NCI-H69 (cell line): ENCODE measurements at places on chromosomes 3 and 15.
A peak's percentile ranks its signal among the peaks of the same experiment; 100 is the strongest.

GRCh38 chr3:148648685-148649352, 48.9 kb upstream of the AGTR1 start:
- DNase-seq = no peak

DNA sequence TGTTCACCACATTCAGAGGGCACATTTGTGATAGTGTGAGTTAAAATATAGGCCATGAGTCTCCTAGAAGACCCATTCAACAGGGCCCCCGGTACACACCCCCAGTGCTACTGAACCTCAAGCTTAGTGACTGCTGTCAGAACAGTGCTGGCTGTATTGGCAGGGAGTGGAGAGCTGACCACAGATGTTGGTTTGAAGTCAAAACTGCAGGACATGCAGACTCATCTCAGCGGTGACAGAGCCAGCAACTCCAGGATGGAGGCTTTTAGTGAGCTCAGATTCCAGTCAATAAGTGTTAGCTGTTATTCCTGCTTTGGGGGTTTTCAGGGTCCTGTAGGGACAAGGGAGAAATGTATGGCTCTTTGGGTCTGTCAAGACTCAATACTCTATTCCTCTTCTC, 29.1 kb downstream of the PRR20G start:
- no peak for DNase-seq

DNA sequence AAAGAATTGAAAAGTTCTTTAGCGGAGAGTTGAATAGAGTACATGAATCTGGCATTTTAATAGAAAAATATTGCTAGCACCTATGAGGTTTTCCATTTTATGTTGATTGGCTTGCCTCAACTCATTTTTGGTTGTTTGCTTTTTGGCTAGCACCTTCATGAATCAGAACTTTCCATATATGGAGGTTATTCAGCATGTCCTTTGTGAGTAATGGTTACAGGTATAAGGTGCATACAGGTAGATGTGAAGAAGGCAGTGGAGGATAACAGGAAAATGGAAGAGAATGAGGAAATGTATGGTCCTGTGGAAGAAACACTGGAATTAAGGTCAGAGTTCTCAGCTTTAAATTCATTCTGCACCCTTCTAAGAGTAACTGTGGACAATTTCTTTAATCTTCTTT, 98.1 kb upstream of the GBE1 start:
- DNase-seq = no peak

DNA sequence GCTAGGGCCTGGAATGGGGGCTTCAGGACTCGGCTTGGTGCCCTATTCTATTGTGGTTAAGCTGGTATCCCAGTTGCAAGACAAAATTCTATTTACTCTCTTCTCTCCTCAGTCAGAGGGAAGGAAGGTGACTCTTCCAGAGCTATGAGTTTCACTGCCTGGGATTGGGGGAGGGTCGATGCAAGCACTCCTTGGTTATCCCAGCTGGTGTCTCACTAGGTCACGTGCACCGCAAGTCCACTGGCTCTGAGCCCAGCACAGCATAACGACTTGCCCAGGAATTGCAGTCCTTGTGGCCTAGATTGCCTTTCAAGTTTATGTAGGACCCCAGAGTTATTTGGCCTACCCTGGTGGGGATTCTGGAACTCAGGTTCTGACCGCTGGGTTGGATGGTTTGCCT, 958.8 kb downstream of the IGSF11 start:
- no peak for DNase-seq

DNA sequence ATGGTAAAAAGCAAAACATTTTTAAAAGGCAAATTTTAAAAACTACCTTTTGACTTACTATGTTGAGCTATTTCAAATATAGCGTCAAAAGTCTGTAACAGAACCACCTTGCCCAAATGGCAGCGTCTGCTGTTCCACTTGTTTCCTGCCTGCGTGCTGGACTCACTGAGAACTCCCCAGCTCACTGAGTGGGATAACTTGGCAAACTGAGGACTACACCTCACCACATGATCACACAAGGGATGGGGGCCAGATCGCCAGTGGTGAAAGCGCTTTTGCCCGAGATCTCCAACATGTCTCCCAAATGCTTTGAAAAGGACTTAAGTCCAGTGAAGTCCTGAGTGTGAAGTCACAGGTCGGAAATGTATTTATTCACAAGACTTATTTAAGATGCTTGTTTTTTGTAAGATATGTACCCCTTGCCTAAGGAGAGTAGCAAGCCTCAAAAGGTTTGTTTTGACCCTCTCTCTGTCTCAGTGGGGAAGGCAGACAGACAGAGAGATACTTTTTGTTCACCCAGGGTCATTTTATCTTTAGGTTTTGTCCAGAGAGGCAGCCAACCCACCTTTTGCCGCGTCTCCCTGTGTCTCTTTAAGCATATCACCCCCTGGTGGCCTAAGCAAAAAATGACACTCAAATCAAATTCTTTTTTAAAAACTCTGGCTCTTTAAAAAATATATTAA, 192.6 kb downstream of the PDZRN3 start:
- DNase-seq = peak; percentile 71

- no peak for DNase-seq
Measured at GRCh38 chr15:90036343-90036742, 35.2 kb downstream of the ZNF710 start.

GRCh38 chr15:32843219-32843815, 125.5 kb downstream of the GREM1 start:
- DNase-seq = peak; percentile 35

DNA sequence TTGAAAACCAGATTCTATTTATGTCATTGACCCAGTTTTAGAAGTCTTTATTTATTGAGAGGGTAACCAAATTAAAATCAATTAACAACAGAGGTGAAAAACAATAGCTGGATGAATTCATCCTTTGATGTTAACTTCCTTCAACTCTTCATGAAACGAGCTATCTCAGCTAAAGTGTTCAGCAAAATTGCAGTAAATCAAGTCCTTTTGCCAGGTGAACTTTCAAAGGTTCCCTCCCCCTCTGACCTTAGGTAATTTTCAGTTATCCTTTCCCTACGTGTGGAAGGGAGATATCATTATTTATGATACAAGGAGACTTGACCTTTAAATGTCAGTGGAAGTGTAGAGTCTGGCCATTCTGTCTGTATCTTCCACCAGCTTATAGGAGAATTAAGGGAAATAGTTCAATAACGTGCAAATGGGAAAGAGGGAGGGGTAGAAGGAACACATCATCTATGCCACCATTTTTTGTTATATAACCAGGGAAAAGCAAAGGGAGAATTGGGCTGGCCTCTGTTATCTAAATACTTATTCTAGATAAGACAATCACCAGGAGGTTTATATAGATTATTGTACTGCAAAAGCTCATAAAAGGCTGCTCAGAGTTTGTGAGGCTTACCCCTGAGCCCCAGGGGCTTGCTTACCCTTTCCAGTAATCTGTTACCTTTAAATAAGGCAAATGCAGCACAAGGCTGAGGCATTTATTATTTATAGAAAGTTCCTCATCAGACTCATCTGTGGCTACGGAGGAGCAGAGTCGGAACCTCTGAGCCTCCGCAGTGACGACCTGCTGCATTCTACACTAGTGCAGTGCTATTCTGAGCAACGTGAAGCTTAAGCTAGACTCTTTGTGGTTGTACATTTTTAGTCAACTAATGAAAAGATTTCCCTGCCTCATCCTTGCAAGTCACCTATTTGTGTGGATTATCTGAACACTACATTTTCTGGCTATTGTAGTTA, 97.7 kb upstream of the ZBED2 start:
- DNase-seq = peak; percentile 5

DNA sequence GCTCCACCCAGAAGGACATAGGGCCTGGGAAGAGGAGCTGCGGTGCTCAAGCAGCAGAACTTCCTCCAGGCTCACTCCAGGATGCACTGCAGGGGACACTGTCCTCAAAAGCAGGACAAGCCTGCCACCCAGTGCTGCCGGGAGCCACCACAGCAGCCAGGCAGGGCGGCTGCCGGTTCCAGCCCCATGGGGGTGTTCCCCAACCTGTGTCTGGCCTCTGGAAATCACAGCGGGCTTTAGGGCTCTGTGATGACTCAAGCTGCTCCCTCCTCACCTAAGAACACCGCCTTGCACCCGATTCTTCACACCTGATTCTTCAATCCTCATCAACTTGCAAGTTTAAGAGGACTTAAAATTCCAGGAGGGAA, 71.9 kb upstream of the SLC6A11 start:
- DNase-seq = peak; percentile 6

GRCh38 chr3:8237893-8238292, 263.7 kb upstream of the LMCD1 start:
- no peak for DNase-seq

DNA sequence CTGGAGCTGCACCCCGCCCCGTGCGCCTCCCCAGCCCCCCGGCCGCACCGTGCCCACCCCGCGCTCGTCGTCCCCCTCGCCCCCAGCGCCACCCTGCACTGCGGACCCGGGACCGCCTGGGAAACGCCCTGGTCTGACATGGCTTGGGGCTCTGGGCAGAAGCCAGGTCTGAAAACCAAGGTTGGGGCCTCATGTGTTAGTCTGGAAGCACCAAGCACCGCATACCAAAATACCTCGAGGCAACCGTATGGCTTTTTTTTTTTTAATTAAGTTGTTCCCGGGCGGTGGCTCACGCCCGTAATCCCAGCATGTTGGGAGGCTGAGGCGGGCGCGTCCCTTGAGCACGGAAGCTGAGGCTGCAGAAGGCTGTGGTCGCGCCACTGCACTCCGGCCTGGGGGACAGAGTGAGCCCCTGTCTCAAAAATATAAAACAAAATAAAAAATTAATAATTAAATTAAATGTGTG, 91.5 kb upstream of the CHD2 start:
- peak; percentile 77 for DNase-seq

GRCh38 chr3:135157045-135157740, 362.1 kb downstream of the EPHB1 start:
- no peak for DNase-seq

- no peak for DNase-seq
Measured at GRCh38 chr15:29348336-29348914, 78.8 kb upstream of the NSMCE3 start.

GRCh38 chr15:74040109-74040850, 42.1 kb downstream of the GOLGA6A start:
- DNase-seq = peak; percentile 2

DNA sequence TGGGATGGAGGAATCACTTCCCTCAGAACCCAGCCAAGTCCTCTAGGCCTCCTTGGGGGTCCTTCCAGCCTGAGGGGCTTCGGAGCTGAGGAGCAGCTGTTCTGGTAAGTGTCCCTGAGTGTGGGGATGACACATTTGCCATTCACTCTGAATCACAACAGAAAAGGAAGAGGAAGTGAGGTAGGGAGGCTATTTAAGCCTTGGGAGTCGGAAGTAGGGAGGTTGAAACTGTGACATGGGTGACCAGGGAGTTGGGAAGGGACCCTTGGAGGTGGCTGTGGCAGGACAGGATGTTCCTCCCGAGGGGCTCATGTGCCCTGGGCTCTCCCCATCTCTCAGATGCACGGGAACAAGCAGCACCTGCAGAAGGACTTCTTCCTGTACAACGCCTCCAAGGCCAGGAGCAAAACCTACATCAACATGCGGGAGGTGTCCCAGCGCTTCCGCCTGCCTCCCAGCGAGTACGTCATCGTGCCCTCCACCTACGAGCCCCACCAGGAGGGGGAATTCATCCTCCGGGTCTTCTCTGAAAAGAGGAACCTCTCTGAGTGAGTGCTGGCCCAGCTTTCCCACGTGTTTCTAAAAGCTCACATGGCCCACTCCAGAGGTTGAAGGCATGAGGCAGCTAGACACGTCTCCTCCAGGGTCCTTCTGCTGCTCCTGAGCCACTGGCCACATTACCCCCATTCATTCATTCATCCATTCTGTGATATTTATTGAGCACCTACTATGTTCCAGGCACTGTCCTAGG, 43.3 kb downstream of the CAPN3 start:
- no peak for DNase-seq

- DNase-seq = no peak
Measured at GRCh38 chr15:28022181-28022580, 76.9 kb downstream of the OCA2 start.

GRCh38 chr3:25114532-25114931, 313.5 kb upstream of the RARB start:
- DNase-seq = no peak

- DNase-seq = no peak
Measured at GRCh38 chr15:60835020-60835419, 356.1 kb upstream of the ICE2 start.

GRCh38 chr3:61569856-61570580, 8.6 kb downstream of the PTPRG start:
- DNase-seq = peak; percentile 23

DNA sequence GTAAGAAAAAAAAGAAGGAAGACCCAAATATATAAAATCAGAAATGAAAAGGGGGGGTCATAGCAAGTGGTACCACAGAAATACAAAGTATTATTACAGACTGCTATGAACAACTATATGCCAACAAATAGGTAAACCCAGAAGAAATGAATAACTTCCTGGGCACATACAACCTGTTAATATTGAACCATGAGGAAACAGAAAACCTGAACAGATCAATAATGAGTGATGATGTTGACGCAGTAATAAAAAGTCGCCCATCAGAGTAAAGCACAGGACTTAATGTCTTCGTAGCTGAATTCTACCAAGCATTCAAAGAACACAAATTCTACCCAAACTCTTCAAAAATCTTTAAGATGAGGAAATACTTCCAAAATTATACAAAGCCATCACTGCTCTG, 921.6 kb upstream of the SEMA6D start:
- no peak for DNase-seq

DNA sequence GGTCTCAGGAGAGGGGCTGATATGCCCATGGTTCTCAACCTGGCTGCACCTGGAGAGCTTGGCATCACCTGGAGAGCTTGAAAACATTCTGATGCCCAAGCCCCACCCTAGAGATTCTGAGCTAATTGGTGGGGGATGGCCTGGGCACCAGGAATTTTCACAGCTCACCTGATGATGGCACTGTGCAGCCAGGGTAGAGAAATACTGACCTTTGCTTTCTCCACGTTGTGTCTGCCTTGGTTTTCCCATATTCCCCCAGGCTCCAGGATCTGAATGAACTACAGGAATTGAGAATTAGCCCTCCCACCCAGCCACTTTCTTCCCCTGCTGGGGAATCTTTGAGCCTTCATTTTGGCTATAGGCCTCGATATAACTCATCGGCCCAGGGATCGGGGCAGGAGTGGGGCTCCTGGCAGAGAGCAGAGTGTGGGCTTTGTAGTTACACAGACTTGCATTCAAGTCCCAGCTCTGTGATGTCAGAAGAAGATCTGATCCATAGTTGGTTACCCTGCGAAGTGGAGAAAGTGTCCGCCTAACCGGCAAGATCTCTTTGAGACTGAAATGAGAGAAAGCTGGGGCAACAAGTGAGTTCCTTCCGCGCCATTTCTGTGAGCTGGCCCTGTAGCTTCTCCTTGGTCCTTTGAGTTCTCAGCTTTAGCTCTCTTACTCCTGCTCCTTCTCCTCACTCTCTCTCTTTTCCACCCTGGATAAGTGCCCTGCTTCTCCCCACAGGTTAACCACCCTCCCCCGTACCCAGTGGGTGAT, 33.1 kb upstream of the UBE2Q2 start:
- DNase-seq = peak; percentile 35

GRCh38 chr3:134754768-134755559, 40.1 kb upstream of the EPHB1 start:
- DNase-seq = peak; percentile 0

DNA sequence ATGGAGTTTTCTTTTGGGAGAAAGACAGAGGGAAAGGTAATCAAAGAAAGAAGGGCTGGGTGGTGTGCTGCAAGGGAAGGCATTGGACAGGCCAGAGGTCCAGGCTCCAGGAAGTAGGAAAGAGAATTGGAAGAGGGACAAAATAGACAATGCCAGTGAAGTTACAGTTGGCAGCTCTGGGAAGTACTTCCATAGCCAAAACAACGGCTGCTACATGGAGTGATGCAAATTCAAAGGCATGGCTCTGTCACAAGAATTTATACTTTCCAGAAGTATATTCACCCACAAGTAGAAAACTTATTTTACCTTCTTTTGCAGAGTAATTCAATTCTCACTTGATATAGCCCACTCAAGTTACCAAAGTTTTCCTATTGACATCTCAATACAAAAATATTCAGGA, 191.5 kb downstream of the TNIK start:
- no peak for DNase-seq

- no peak for DNase-seq
Measured at GRCh38 chr3:52484680-52485461, 10.3 kb upstream of the STAB1 start.
